ENCODE measurements at places on chromosomes 7 and 10.

DNA sequence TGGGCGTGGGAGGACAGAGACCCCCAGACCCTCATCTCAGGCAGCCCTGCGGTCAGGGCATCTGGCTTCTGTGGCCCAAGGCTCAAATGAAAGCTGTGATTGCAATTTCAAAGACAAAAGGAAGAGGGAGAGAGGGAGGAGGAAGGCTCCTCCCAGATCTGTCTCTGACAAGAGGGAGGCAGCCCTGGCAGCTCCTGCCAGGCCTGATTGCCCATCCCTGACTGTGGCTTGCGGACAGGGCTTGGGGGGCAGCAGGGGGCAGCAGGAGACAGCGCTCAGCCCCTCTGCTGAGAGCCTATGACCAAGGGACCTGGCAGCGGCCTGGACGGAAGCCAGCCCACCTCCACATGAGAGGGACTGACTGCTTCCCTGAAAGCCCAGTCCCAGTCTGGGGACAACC is 91.8 kb downstream of the PTPRN2 start:
- DNase-seq: no peak

GRCh38 chr10:33665501-33665900 is 331.0 kb upstream of the NRP1 start:
- no peak for DNase-seq

GRCh38 chr7:144006029-144006691 is 6.0 kb downstream of the OR6B1 start:
- DNase-seq: no peak

GRCh38 chr7:108200326-108200725 is 70.2 kb upstream of the LAMB4 start:
- no peak for DNase-seq

- no peak for DNase-seq
Observed at GRCh38 chr7:73596191-73597065, 18.0 kb upstream of the TBL2 start.

- DNase-seq: no peak
Observed at GRCh38 chr10:43734716-43735115, 86.0 kb upstream of the ZNF32 start.

GRCh38 chr7:85426487-85426960 is 239.7 kb upstream of the SEMA3D start:
- DNase-seq: no peak

DNA sequence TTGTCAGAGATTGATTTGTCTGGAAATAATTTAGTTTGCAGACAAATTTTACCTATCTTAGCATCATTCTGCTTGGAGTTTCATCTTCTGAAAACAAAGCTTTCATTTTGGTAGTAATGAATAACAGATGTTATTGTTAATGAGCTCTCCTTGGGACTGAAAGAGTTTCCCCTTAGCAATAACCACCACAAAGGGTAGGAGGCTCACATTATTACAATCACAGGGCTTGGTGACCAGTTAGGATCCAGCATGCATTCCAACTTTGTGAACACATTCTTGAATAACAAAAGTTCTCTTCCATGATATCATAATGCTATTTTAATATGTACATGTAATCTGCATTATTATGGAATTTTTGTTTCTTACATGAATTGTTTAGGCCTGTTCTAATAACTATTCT is 148.8 kb upstream of the VWC2 start:
- no peak for DNase-seq

DNA sequence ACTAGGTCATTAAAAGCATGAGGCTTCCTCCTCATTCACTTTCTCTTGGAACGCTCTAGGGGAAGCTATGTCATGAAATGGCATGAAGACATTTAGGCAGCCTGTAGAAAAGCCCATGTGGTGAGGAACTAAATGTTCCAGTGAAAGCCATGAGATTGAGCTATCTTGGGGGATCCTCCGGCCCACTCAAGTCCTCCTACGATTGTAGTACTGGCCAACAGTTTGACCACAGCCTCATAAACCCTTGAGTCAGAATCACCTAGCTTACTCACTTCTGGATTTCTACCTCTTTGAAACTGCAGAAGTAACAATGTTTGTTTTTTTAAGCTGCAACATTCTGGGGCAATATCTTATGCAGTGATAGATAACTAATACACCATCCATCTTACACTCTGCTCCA is 605.1 kb downstream of the SORCS1 start:
- DNase-seq: no peak

GRCh38 chr7:34135924-34136323 is 230.6 kb downstream of the BMPER start:
- DNase-seq: no peak

DNA sequence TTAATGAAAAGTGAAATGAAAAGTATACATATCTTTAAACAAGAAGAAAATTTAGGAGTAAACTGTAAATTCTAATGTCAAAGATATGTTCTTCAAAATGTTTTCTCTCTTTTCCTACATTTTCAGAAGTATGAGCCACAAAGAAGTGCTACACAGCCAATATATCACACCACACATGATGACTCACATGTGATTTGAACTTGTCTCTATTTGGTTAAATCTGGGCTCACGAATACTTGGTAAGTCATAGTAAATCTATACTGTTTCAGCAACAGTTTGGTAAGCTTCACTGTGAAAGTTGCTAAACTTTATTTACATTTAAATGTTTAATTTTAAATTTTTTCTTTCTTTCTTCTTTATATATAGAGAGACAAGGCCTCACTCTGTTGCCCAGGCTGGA is 380.6 kb upstream of the IGFBP3 start:
- DNase-seq: no peak

GRCh38 chr7:127907110-127908040 is 123.9 kb downstream of the LRRC4 start:
- DNase-seq: no peak

- no peak for DNase-seq
Observed at GRCh38 chr10:71487726-71488125, 91.0 kb downstream of the CDH23 start.

GRCh38 chr7:119929891-119930290 is 343.1 kb upstream of the KCND2 start:
- DNase-seq: no peak

- DNase-seq: no peak
Observed at GRCh38 chr7:29242265-29242664, 47.7 kb downstream of the CHN2 start.

DNA sequence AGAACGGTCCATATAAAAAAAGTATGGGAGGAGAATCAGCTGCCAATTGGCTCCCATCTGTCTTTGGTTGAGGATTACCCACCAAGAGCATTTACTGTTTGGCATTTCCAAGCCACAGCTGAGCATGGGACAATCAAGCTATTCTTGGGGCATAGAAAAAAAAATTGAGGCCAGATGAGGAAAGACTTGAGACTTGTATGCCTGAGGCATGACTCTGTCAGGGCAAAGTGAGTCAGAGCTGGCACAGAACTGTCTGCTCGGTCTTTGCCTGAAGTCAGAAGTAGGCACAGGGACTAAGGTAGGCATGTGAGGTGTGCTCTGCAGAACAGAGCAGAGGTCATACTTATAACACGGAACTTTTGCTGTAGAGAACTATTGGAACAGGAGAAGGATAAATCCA is 126.5 kb upstream of the CHRM2 start:
- DNase-seq: no peak

DNA sequence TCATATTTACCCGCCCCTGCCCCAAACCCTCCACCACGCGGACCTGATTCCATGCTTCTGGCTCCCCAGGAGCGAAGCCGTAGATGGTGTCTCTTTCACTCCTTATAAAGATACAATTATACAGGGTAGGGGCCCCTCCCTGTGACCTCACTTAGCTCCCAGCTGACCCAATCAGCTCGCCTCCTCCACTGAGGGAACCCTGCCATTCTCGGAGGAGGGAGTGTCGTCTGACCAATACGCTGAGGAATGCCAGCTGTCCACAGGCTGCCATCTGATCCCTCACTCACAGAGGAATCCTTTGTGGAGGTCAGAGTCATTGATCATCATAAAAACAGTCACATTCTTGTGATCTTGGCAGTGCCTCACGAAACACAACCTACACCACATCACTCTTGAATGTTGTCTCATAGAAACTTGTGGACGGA is 67.5 kb upstream of the INSIG1 start:
- DNase-seq: no peak
